ENCODE measurements at places on chromosomes 6 and 20.

DNA sequence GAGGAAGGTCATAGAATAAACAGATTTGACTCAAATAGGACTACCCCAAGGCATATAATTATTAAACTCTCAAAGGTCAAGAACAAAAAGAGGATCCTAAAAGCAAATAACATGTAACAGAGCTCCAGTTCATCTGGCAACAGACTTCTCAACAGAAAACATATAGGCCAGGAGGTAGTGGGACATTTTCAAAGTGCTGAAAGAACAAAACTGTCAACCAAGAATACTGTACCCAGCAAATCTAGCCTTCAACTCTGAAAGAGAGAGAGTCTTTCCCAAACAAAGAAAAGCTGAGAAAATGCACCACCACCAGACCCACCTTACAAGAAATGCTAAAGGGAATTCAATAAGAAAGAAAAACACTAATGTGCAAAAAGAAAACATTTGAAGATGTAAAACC lies 11.9 kb downstream of the NQO2 start:
- no peak for DNase-seq

GRCh38 chr6:157314705-157315321 lies 8.5 kb downstream of the TMEM242 start:
- DNase-seq = peak; percentile 89

DNA sequence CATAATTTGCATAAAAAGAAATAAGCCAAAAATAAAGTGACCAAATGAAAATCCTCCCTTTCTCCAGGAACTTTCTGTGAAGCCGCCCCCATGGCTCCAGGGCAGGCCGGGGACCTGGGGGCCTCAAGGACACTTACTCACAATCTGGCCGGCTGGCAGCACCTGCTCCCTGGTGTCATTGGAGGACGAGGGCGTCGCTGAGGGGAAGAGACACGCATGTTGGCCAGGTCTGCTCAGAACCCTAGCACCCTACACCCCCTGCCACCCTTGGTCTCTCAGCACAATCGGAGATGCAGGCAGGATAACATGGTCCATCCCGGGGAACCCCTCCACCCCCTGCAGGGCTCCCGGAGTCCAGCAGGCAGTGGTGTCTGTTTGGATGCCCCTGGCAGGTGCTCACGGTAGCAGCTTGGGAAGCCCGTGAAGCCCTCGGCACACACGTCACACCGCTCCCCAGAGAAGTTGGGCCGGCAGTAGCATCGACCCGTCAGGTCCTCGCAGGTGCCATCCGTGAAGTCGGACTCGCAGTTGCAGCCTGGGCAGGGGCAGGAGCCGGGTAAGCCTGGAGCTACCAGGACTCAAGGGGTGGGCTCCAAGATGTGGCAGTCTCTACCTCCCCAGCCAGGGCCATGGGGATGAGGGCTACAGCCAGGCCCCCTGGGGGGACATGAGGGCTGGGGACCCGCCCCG lies 21.3 kb downstream of the LAMA5 start:
- no peak for DNase-seq

GRCh38 chr20:32385541-32385940 lies 27.4 kb downstream of the ASXL1 start:
- DNase-seq = no peak

GRCh38 chr20:36647196-36648121 lies 1.5 kb upstream of the SLA2 start:
- DNase-seq = no peak

DNA sequence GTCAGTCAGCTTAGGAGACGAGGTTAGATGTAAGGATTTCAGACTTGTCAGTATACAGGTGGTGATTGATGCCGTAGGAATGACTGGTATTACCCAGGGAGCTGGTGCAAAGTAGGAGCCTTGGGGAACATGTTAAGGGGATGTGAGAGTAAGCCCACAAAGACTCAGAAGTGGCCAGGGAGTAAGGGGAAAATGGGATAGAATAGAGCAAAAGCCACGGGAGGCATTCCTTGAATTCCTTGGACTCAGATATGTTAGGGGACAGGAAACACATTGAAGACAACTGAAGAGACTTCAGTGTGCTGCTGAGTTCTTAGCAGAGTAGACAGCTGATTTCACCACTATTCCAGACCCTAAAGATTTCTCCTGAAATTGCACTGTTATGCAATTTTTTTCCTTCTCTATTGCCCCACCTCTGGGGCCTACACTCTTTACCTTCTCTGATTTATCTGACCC lies 1.2 kb upstream of the ACAT2 start:
- DNase-seq = no peak

Data from hematopoietic multipotent progenitor cell treated with erythropoietin and hydrocortisone succinate and interleukin-3 and kit ligand, for 17 days (in vitro differentiated cells).